ENCODE measurements at places on chromosomes 3 and 15.

DNA sequence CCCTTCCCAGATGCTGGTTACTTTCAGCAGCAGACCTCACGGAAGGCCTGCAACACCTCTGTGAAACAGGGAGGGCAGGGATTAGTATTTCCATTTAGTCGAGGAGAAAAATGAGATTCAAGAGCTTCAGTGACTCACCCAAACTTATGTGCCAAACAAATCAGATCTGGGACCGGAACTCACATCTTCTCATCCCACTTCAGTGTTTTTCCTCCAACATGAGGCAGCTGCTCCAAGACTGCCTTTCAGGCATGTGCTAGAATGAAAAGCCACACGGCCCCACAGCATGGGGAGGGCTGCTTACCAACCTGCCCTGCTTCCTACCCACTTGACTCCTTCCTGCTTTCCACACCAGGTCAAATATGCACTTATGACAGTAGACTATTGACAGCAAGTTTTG lies 129.4 kb upstream of the SLC24A5 start:
- DNase-seq, result no peak

GRCh38 chr3:14216257-14217048 lies 37.8 kb downstream of the LSM3 start:
- DNase-seq, result peak; percentile 33

- no peak for DNase-seq
Measured at GRCh38 chr3:133995264-133995663, 34.5 kb downstream of the SLCO2A1 start.

GRCh38 chr3:53077476-53078220 lies 31.8 kb upstream of the SFMBT1 start:
- DNase-seq, result no peak

DNA sequence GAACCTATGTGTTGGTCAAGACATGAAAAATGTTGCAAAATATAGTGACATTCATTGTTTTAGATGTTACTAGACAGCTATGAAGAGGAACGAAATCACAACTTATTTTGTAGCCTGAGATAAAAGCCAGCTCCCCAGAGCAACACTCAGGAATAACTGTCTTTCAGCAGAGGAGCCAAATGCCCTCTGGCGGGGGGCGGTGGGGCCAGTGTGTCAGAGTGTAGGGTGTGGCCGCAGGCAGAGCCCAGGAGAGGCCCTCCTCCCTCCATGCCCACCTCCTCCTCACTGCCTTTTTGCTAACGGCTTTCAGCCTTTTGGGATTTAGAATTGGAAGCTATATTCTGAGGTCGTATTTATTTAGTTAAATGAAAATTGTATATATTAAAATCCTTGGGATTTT lies 16.9 kb downstream of the APOD start:
- no peak for DNase-seq

GRCh38 chr3:72338082-72338941 lies 509.9 kb downstream of the SHQ1 start:
- no peak for DNase-seq

DNA sequence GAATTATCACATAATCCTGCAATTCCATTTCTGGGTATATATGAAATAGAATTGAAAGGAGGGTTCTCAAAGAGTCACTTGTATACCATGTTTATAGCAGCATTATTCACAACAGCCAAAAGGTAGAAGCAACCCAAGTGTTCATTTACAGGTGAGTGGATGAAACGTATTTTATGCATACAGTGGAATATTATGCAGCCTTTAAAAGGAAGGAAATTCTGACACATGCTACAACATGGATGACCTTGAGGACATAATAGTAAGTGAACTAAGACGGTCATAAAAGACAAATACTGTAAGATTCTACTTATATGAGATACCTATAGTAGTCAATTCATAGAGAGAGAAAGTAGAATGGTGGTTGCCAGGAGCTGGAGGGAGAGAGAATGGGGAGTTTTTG lies 110.8 kb upstream of the LIPC start:
- no peak for DNase-seq

Data from progenitor cell of endocrine pancreas (in vitro differentiated cells).